ENCODE measurements at places on chromosomes 16 and 17.
A peak's percentile ranks its signal among the peaks of the same experiment; 100 is the strongest.

GRCh38 chr16:83470416-83470815, 337.4 kb upstream of the HSBP1 start:
- H3K4me1 ChIP-seq = no peaks in the 10 kb centered on the region
- H3K27me3 ChIP-seq = no peaks in the 10 kb centered on the region
- H3K27ac ChIP-seq = no peak overlapping the region
- no peak overlapping the region for H3K4me3 ChIP-seq
- no peak for DNase-seq

GRCh38 chr16:16029431-16030011, 80.1 kb downstream of the ABCC1 start:
- H3K4me3 ChIP-seq = no peak overlapping the region
- no peaks in the 10 kb centered on the region for H3K27me3 ChIP-seq
- H3K36me3 ChIP-seq = peaks cover 4% of the 10 kb centered on the region
- H3K27ac ChIP-seq = no peak overlapping the region
- DNase-seq = no peak

DNA sequence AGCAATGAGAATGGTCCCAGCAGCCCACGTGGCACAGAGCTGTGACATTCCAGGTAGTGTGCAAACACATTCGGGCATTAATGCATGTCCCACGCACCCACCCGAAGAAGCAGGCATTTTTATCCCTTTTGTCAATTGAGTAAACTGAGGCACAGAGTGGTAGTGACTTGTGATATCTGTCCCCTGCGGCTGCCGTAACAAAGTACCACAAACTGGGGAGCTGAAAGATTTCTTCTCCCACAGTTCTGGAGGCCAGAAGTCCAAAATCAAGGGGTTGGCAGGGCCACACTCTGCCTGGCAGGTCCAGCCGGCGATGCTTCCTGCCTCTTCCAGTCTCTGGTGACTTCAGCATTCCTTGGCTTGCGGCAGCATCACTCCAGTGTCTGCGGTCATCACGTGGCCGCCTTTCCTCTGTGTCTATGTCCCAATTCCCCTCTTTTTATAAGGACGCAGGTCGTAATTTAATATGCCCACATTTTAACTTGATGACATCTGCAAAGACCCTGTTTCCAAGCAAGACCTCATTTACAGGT, 221.9 kb upstream of the GSE1 start:
- peak overlapping the region; percentile 25 for H3K27ac ChIP-seq
- H3K4me3 ChIP-seq = no peak overlapping the region
- no peak for DNase-seq
- peaks cover 38% of the 10 kb centered on the region for H3K4me1 ChIP-seq
- H3K27me3 ChIP-seq = no peaks in the 10 kb centered on the region

GRCh38 chr16:55091871-55092230, 161.2 kb downstream of the IRX5 start:
- H3K27me3 ChIP-seq = no peaks in the 10 kb centered on the region
- no peak overlapping the region for H3K4me3 ChIP-seq
- no peaks in the 10 kb centered on the region for H3K36me3 ChIP-seq

DNA sequence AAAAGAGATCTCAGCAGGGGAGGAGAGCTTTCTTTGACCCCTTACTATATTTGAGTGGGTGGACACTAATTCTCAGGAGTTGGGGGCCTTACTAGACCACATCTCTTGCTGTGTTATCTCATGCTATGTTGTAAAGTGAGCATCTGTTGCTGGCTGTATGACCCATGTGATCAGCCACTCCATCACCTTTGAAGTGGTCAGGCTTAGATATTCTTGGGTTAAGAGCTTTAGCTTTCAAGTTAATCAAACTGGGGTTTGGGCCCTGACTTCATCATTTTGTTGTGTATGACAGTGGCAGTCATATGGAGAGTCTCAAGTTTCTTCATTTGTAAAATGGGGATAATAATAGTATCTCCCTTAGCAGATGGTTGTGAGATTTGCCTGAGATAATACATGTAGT, 201.1 kb downstream of the FTO start:
- H3K36me3 ChIP-seq = peaks cover 3% of the 10 kb centered on the region
- no peak for DNase-seq
- H3K4me1 ChIP-seq = no peaks in the 10 kb centered on the region
- H3K27me3 ChIP-seq = no peaks in the 10 kb centered on the region
- H3K27ac ChIP-seq = no peak overlapping the region

DNA sequence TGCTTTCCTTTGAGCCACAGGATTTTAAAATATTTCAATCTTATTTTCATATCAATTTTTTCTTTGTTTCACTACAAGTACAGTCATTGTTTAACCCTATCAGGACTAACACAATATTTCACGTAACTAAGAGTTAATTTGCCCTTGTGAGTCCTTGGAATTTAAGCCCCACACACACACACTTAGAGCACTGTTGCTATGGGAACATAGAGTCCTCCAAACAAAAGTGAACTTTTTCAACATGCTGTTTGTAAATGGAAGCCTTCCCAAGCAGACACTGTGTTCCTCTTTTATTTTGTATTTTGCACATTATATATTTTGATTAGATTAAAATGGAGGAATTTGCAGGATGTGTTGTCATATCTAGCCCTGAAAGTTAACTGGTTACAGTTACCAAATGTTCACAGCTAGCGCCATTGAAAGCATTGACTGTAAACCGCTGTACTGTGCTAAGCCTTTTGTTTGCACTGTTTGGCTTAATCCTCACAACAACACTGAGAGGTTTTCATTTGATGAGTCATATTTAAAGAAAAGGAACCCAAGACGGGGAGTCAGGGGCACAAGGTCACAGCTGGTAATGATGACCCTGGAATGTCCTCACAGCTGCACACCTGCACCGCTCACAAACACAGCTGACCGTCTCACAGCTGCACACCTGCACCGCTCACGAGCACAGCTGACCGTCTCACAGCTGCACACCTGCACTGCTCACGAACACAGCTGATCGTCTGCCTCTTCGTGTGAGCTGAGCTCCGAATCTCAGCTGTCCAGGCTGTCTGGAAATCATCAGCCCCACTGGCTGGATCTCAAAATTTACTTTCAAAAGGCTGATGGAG, 6.3 kb downstream of the HSBP1 start:
- no peak overlapping the region for H3K4me3 ChIP-seq
- DNase-seq = peak; percentile 47
- H3K4me1 ChIP-seq = peaks cover 5% of the 10 kb centered on the region
- no peak overlapping the region for H3K27ac ChIP-seq

- peak; percentile 33 for DNase-seq
- H3K36me3 ChIP-seq = no peaks in the 10 kb centered on the region
- H3K27ac ChIP-seq = no peak overlapping the region
- no peaks in the 10 kb centered on the region for H3K4me1 ChIP-seq
Observed at GRCh38 chr17:15171167-15172047, 93.7 kb downstream of the PMP22 start.

DNA sequence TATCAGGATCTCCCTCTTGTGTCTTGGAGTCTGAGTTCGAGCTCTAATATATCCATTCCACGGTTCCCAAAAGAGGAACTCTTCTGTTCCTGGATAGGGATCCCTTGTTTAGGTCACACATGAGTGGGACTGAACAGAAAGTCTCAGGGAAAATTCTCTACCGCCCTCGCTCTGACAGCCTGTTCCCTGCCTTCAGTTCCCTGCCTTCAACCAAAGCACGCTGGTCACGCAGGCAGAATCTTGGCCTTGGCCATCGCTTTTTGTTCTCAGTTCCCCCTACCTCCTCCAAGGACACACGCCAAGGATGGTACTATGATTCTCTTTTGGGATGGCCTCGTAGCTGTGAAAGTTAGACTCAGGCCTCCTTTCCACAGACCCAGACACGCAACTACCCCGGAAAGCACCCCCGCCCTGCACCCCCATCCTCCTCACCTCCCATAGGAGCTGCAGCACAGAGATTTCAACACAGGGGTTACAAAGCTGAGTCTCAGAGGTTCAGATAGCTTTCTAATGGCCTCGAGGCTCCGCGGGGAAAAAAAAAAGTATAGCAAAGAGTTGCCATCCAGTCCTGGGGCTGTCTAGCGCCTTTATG, 1.5 kb upstream of the SHISA6 start:
- no peaks in the 10 kb centered on the region for H3K36me3 ChIP-seq
- DNase-seq = no peak
- no peak overlapping the region for H3K27ac ChIP-seq
- H3K4me3 ChIP-seq = no peak overlapping the region

DNA sequence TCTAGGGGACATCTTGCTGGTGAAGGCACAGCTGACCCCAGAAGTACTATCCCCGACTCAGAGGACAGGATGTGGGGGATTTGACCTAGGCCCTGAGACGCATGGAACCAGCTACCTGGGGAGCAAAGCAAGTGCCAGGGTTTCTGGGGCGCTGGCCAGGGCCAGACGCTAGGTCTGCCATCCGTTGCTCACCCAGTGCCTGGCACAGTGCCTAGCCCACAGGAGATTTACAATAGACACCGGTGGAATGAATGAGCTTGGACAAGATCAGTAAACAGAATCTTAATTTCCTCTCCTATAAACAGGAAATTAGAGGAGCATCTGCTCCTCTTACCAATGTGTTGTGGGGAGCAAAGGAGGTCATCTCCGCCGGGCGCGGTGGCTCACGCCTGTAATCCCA, 5.0 kb downstream of the RPRML start:
- H3K4me1 ChIP-seq = peaks cover 8% of the 10 kb centered on the region
- peaks cover 37% of the 10 kb centered on the region for H3K27me3 ChIP-seq
- H3K4me3 ChIP-seq = no peak overlapping the region
- no peaks in the 10 kb centered on the region for H3K36me3 ChIP-seq
- no peak overlapping the region for H3K27ac ChIP-seq

DNA sequence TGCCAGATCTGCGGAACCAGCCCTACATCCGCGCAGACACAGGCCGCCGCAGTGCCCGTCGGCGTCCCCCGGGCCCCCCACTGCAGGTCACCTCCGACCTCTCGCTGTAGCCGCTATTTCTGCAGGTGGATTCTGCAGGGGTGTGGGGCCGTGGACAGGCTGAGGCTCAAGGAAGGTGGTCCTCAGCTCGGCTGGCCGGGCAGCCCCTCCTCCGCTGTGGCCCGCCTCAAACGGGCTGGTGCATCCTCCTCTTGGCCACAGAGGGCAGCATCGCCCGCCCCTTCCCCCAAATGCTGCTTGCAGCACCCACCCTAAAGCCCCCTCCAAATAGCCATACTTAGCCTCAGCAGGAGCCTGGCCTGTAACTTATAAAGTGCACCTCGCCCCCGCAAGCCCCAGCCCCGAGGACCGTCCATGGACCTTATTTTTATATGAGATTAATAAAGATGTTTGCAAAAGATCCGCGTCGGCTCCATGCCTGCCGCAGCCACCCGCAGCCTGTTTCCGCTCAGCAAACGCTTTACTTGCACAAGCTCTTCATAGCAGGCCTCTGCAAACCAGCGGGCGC, 14.9 kb downstream of the SPATA32 start:
- H3K27me3 ChIP-seq = peaks cover 19% of the 10 kb centered on the region
- H3K27ac ChIP-seq = peak overlapping the region; percentile 73
- H3K4me3 ChIP-seq = peak overlapping the region; percentile 68
- no peak for DNase-seq
- peaks cover 7% of the 10 kb centered on the region for H3K4me1 ChIP-seq

GRCh38 chr17:13698832-13699231, 97.1 kb upstream of the HS3ST3A1 start:
- H3K27me3 ChIP-seq = no peaks in the 10 kb centered on the region
- H3K36me3 ChIP-seq = no peaks in the 10 kb centered on the region
- DNase-seq = no peak
- H3K4me1 ChIP-seq = no peaks in the 10 kb centered on the region
- H3K27ac ChIP-seq = no peak overlapping the region
- no peak overlapping the region for H3K4me3 ChIP-seq

GRCh38 chr17:83150369-83151055, 71.1 kb downstream of the METRNL start:
- DNase-seq = no peak
- no peaks in the 10 kb centered on the region for H3K36me3 ChIP-seq
- peaks cover 4% of the 10 kb centered on the region for H3K27me3 ChIP-seq
- H3K4me3 ChIP-seq = no peak overlapping the region
- H3K4me1 ChIP-seq = peaks cover 4% of the 10 kb centered on the region

DNA sequence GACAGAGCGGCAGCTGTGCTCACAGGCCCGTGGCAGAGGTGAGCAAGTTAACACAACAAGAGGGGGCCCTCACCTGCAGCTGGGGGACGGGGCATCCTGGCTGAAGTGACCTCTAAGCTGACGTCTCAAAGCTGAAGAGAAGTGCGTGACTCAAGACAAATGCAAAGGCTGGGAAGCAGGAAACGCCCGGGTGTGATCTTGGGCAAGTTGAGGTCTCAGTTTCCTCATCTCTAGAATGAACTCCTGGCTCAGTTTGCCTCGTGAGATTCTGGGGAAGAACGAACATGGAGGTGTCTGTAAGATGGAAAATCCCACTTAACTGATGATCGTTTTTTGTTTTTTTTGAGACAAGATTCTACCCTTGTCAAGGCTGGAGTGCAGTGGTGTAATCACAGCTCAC, 40.1 kb upstream of the C1QL1 start:
- H3K4me3 ChIP-seq = no peak overlapping the region
- peaks cover 3% of the 10 kb centered on the region for H3K4me1 ChIP-seq
- no peak overlapping the region for H3K27ac ChIP-seq
- H3K27me3 ChIP-seq = peaks cover 7% of the 10 kb centered on the region

- H3K27ac ChIP-seq = peak overlapping the region; percentile 64
- peak overlapping the region; percentile 82 for H3K4me3 ChIP-seq
- H3K27me3 ChIP-seq = no peaks in the 10 kb centered on the region
- peaks cover 7% of the 10 kb centered on the region for H3K36me3 ChIP-seq
- DNase-seq = no peak
- H3K4me1 ChIP-seq = peaks cover 67% of the 10 kb centered on the region
Observed at GRCh38 chr16:48609652-48610029, 339 bp downstream of the N4BP1 start.

DNA sequence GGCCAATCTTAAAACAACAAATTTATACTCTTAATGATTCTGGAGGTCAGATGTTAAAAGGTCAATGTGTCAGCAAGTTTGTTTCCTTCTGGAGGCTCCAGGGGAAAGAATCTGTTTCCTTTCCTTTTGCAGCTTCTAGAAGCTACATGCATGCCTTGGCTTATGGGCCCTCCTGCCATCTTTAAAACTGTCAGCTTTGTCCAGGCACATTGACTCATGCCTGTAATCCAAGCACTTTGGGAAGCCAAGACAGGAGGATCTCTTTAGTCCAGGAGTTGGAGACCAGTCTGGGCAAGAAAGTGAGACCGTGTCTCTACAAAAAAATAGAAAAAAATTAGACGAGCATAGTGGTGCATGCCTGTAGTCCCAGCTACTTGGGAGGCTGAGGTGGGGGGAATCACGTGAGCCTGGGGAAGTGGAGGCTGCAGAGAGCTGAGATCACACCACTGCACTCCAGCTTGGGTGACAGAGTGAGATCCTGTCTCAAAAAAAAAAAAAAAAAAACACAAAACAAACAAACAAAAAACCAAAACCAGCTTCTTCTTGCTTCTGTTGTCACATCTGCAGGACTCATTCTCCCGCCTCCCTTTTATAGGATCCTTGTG, 58.3 kb downstream of the NOS2 start:
- H3K36me3 ChIP-seq = no peaks in the 10 kb centered on the region
- no peaks in the 10 kb centered on the region for H3K4me1 ChIP-seq
- no peak overlapping the region for H3K4me3 ChIP-seq
- no peak for DNase-seq
- no peaks in the 10 kb centered on the region for H3K27me3 ChIP-seq

Data from large intestine (tissue), 12 donors.